Frontal cortex (tissue), 4 donors: ENCODE measurements at places on chromosomes 4 and X. TPM values are rescaled to one million over a fixed set of nuclear protein-coding genes. Genes with fewer than 3 reads are reported as not detected.

Gene USP27X
- 15.9 TPM for total RNA-seq

Gene HS6ST2
- total RNA-seq, result 13.0 TPM

Gene CLDN2
- not detected for total RNA-seq

Gene C4orf36
- 2.0 TPM for total RNA-seq

Gene KIAA1210
- total RNA-seq, result under 0.01 TPM

Gene NPY2R
- total RNA-seq, result 12.6 TPM

Gene TMPRSS11F
- total RNA-seq, result not detected

Gene OTOP1
- total RNA-seq, result not detected

Gene SSX1
- total RNA-seq, result not detected

Gene BMP2K
- total RNA-seq, result 44.8 TPM

Gene RBM46
- not detected for total RNA-seq

Gene TMEM31
- total RNA-seq, result not detected

Gene SUPT20HL2
- total RNA-seq, result not detected

Gene POU4F2
- not detected for total RNA-seq

Gene SPANXN2
- not detected for total RNA-seq

Gene CSAG2
- not detected for total RNA-seq

Gene USP11
- 181 TPM for total RNA-seq

Gene SEL1L3
- total RNA-seq, result 87.2 TPM

Gene UGDH
- 38.7 TPM for total RNA-seq

Gene XPNPEP2
- total RNA-seq, result under 0.01 TPM

Gene NAAA
- total RNA-seq, result 16.7 TPM
